Amniotic epithelial cell (primary cell): ENCODE measurements at places on chromosomes 16 and 17.

DNA sequence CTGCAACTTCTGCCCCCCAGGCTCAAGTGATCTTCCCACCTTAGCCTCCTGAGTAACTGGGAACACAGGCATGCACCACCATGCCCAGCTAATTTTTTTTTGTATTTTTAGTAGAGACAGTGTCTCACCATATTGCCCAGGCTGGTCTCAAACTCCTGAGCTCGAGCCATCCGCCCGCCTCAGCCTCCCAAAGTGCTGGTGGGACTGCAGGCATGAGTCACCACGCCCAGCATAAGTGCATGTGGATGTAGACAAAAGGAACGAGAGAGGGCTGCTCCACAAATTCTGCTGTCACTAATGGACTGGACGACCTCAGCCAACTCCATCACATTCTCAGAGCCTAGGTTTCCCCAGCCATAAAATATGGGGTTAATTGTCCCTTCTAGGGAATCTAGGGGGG, 7.7 kb upstream of the SP2 start:
- no peak for DNase-seq

DNA sequence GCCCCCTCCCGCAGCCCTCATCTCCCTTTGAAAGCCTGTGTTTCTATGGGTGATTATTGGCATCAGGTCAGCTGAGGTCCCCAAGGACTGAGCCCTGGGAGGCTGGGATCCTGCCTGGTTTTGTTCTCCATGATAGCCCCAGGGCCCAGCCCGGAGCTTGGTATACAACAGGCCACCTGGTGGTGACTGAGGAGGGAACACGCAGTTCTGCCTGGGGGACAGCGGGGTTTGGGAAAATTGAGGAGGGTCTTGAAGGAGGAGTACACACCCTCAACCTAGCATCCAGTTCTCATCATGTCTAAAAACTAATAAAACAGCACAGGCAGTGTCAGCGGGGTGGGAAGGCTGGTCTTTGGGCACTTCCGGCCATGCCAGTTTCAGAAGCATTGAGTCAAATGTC, 335.1 kb downstream of the CPPED1 start:
- DNase-seq, result no peak

DNA sequence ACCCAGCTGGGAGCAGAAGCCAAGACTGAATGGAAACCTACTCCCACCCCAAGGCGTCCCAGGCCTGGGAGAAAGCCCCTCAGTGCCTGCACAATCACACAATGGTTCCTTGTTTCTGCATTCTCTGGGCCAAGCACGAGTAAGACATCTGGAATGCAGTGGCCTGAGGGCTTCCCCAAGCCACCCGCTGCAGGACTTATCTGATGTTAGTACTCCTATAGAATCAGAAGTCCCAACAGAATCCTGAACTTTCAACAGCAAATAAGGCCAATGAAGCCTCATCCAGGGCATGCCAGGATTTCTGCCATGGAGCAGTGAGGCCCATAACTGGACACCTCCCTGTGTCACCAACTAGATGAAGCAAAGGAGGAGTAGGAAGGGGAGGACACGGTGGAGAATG, 28.6 kb downstream of the MYO18A start:
- DNase-seq, result no peak

DNA sequence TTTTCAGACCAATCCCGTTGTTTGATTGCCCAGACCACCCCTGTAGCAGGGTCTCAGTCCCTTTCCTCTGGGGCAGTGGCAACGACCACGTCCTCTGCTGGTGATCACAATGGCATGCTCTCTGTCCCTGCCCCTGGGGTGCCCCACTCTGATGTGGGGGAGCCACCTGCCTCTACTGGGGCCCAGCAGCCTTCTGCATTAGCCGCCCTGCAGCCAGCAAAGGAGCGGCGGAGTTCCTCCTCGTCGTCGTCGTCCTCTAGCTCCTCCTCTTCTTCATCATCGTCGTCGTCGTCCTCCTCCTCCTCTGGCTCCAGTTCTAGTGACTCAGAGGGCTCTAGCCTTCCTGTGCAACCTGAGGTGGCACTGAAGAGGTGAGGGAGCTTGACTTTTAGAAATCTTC, 9.2 kb downstream of the ELOB start:
- no peak for DNase-seq
